ENCODE measurements at places on chromosomes 4 and X.
A peak's percentile ranks its signal among the peaks of the same experiment; 100 is the strongest.

- DNase-seq, result no peak
These were observed 347.2 kb upstream of the ANXA10 start for GRCh38 chr4:167745024-167745687.

DNA sequence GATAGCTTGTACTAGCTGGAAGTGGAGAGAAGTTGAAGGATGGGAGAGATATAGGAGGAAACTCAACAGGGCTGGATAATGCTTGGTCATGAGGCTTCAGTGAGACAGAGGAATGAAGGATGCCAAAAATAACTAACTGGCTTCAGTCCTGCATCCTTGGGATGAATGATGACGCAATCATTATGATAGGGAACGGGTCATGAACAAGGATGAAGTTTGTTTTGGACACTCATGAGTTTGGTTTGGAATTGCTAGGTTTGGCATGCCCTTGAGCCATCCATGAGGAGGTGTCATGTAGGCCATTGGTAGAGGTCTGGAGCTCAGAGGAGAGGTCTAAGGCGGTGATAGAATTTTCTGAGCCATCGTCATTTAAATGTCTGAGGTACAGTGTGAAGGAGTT is 160.0 kb upstream of the NHS start:
- DNase-seq, result no peak

- no peak for DNase-seq
These were observed 35.8 kb downstream of the BCOR start for GRCh38 chrX:40061871-40062524.

DNA sequence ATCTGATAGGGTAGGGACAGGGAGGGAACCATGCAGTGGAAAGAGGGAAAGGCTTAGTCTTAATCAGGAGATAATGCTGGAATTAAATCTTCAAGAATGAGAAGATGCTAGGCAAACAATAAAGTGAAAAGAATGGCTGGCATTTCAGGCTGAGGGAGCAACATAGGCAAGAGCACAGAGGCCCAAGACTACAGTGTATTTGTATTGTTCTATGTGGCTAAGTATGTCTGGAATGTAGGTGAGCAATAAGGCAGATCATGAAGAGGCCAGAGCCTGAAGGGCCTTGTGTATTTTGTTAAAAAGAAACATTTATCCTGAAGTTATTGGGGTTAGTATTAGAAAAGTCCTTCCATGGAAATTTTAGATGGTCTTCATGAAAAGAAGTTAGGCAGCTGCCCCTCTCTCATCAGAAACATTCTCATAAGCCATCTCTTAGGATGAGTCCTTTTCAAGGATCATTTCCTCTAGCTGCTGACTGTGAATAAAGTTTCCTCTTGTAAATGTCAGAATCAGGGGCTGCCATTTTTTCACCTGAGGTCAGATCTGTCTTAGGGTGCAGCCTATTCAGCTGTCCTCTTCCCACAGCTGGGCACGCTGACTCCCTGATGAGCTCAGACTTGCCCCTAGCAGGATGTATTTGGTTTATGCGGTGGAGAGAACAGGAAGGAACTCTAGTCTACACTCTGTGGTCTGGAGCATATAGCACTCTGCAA is 46.3 kb downstream of the ATP10D start:
- no peak for DNase-seq

GRCh38 chrX:113920661-113921060 is 663.2 kb upstream of the HTR2C start:
- no peak for DNase-seq

DNA sequence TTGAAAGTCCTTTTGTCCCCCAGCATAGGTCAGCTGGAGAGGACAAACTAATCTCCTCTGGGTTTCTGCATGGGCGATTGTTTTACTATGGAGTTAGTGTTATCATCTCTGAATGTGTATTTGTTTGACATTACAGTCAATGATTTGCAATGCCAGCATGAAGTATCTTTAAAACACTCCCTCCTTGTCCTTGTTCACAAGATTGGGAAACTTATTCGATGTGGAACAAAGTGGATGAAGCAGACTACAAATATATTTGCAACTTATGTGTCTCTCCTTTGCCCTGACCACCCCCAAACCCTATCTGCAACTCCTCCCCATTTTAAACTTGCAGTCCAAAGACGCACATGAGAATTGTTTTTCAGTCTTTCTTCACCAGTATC is 1.5 kb upstream of the PITX2 start:
- DNase-seq, result no peak

DNA sequence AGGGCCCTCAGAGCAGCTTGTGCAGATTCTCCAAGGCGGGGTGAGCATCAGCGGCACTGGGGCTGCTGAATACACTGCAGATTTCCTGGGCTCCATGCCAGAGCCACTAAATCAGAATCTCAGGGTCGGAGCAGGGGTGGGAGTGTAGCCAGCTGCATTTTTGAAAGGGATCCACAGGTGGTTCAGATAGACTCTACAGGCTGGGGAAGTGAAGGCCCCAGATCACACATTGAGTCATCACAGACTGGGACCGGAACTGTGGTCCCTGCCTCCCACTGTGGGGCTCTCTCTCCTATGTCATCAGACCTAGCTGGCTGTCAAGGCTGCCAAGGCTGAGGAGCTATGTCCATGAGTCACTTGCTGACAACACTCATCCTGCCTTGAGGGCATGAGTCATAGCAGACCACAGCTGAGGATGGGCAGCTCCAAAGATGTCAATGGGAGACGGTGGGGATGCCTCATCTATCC is 162.3 kb upstream of the MAMLD1 start:
- DNase-seq, result peak; percentile 37

- no peak for DNase-seq
These were observed 7.3 kb upstream of the DHRSX start for GRCh38 chrX:2507904-2508627.

- DNase-seq, result no peak
These were observed 61.3 kb downstream of the SEPTIN11 start for GRCh38 chr4:77010841-77011354.

GRCh38 chr4:109648266-109648996 is 54.8 kb downstream of the CASP6 start:
- no peak for DNase-seq

DNA sequence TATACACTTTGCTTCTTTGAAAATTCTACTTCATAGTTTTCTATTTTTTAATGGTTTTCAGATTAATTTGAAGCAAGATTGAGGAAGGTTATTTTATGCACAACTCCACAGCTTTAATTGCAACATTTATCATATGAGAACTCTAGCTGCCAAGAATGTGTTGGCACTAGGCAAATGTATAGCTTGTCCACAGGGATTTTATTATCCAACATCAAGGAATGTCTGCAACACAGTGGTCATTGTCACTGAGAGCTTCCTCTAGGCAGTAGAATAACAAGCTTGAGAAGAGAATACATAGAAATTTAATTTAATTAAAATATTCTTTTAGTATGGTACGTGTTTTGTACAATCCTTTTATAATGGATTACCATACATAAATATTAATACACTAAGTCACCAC is 1600.8 kb downstream of the ARAP2 start:
- DNase-seq, result no peak

DNA sequence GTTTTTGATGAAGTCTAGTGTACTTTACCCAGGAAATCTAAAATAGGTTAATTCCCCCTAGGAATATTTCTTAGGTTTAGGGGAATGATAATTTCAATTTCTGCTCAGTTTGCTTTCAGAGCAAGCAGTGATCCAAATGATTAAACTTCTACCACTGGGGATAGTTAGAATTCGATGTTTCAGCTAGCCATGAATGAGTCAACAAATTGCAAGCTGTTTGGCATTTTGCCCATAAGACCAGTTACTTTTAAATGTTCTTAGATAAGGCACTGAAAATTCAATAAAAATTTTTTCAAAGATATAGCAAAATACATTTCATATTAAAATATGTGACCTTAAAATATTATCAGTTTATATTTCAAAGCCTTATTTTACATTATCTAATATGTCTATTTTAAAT is 993.6 kb downstream of the ARAP2 start:
- DNase-seq, result no peak

GRCh38 chr4:174522183-174523024 is at the start of gene HPGD:
Gene HPGD (minus strand): TSS chr4:174522488. CDS start chr4:174522451, 37 bp downstream.
- DNase-seq, result peak; percentile 70

- DNase-seq, result no peak
These were observed 5.2 kb downstream of the POU4F2 start for GRCh38 chr4:146643812-146644401.

DNA sequence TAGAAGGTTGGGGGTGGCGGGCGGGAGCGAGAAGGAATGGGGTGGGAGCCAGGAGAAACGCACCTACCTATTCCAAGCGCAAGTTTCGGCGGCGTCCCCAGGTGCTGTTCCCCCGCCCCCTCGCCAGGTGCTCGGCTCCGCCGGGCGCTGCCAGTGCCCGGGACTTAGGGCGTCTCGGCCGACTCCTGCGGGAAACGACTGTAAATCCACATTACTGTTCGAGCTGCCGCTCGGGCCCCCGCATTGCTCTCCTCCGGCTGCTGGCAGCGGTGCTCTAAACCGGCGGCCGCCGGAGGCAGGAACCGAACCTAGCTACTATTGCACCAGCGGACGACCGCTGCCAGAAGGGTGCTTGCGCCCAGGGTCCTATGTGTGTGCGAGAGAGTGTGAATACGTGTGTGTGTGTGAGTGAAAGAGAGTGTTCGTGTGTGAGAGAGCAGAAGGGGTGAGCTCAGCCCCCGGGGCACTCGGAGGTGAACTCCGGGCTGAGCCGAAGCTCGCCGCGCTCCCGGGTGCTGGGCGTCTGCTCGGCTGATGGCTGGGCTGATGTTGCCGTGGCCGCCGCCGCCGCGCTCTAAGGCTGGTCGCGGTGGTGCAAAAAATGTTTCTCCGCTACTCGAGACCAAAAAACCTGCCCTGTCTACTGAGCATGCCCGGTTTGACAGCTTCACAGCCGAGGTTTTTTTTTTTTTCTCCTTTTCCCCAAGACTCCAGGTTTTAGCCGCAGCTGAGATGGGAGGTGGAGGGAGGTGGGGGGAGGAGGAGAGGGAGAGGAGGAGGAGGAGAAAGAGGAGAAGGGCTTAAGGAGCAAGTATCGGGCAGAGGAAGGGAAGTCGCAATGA is 115.7 kb upstream of the TEX13C start:
- DNase-seq, result peak; percentile 72

All from type B pancreatic cell (in vitro differentiated cells).